ENCODE measurements at places on chromosomes 3 and 15.

DNA sequence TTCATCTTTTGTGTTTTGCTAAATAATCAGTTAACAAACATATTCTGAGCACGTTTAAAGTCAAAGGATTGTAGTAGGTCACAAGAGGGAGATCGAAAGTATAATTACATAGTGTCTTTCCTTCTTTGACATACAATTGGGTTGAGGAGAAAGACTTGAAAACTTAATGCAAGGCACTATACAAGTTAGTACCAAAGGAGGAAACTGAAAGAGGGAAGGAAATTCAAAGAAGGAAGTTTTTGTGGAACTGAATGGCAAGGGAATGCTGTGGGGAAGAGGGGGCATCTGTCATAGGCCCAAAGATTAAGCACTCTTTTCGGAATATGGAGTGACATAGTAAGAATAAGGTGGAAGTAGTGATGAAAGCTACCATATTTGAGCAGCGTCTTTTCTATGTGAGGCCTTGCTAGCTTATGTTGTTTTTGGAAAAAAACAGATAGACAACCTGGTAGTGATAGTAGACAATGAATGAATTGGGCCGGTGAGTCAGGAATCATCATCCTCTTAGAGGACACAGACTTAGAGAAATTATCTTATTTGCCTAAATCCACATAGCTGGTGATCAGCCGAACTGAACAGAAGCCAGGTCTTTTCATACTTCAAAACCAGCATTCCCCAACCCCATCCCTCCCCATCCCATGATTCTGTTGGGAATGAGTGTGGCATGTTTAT, 10.2 kb downstream of the MBNL1 start:
- H3K4me3 ChIP-seq, result peak overlapping the region; percentile 11
- peaks cover 51% of the 10 kb centered on the region for H3K4me1 ChIP-seq
- peak overlapping the region; percentile 93 for H3K27ac ChIP-seq
- no peak for DNase-seq

GRCh38 chr3:27220166-27220565, 149.0 kb downstream of the NEK10 start:
- no peaks in the 10 kb centered on the region for H3K27me3 ChIP-seq
- H3K4me3 ChIP-seq, result no peak overlapping the region
- no peak overlapping the region for H3K27ac ChIP-seq

DNA sequence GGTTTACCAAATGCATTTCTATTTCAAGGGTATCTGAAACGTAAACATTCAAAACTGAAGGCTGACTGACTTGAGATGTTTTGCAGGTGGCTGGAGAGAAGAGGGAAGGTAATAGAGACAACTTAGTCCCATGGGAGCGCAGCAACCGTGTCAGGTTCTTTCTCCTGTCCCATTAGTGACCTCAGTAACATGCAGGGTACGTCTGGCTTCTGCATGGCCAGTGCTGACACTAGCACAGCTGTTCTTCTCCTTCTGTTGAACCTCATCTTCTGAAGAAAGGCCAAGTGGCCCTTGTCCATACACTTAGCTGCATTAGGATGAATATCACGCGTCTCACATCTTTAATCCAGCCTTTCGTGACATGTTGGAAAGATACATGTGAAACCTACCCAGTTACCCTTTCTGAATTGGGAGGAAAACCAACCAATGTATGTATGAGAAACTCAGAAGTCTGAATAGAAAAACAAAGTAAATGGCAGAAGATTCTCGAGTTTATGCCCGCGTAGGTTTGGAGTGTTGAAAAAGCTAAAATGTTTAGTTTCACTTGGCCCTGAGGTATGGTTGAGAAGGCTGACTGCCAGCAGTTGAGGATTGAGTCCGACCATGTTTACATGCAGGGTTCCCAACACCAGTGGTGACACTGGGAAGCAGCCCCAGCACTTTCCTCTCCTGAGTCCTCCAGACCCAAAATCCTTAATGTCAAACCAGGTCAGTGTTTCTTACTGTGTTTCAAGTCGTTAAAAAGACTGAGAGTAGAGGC, 10.3 kb downstream of the NCBP2 start:
- no peak overlapping the region for H3K4me3 ChIP-seq
- H3K27ac ChIP-seq, result no peak overlapping the region
- H3K36me3 ChIP-seq, result peaks cover 65% of the 10 kb centered on the region
- H3K27me3 ChIP-seq, result no peaks in the 10 kb centered on the region
- DNase-seq, result no peak

DNA sequence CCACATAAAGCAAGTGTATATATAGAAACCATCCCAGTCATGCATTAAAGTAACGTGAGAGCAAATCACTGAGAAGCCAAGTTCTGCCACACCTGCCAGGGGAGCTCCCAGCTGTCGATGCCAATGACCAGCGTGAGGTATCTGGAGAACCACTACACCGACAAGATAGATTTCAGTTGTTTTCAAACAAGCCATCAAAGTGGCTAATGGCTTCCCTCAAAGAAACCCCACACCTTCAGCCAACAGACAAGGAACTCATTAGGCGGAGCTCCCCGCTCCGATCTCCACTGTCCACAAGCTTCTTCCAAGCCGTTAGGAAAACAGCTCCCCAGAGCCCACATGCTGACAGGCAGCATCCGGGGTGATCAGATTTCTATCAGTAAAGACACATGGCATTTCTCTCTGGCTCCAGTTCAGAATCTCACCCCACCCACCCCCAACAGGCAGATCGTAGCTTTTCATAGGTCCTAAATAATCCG, 54.2 kb upstream of the SPATA12 start:
- H3K27me3 ChIP-seq, result no peaks in the 10 kb centered on the region
- no peaks in the 10 kb centered on the region for H3K36me3 ChIP-seq
- H3K4me1 ChIP-seq, result peaks cover 42% of the 10 kb centered on the region
- no peak for DNase-seq
- no peak overlapping the region for H3K4me3 ChIP-seq

DNA sequence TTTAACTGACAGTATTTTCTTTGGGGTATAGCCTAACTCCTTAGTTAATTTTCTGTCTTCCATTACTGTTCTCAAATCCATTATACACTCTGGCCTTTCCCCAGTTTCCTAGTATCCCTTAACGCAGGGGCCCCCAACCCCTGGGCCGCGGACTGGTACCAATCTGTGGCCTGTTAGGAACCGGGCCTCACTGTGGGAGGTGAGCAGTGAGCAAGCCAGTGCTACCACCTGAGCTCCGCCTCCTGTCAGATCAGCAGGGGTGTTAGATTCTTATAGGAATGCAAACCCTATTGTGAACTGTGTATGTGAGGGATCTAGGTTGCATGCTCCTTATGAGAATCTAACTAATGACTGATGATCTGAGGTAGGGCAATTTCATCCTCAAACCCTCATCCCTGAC, 75.1 kb downstream of the DOCK3 start:
- DNase-seq, result no peak
- no peaks in the 10 kb centered on the region for H3K36me3 ChIP-seq
- no peaks in the 10 kb centered on the region for H3K27me3 ChIP-seq
- no peak overlapping the region for H3K4me3 ChIP-seq
- no peaks in the 10 kb centered on the region for H3K4me1 ChIP-seq
- no peak overlapping the region for H3K27ac ChIP-seq

DNA sequence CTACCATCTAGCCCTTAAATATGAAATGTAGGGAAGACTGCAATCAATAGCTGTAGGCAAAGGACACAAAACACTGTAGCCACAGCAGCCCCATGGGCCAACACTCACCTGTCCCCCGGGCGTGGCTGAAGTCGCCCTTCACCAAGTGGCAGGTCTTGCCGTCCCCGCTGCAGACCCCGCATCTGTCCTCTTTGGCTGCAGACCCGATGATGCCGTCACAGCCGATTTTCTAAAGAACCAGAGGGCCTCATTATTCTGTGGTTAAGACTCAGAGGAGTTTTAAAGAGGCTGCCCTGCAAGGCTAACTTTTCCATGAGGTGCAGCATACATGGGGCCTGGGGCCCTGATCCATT, 245.6 kb downstream of the ADAMTS17 start:
- no peak overlapping the region for H3K4me3 ChIP-seq
- no peak overlapping the region for H3K27ac ChIP-seq
- H3K4me1 ChIP-seq, result no peaks in the 10 kb centered on the region
- DNase-seq, result no peak
- H3K36me3 ChIP-seq, result no peaks in the 10 kb centered on the region

DNA sequence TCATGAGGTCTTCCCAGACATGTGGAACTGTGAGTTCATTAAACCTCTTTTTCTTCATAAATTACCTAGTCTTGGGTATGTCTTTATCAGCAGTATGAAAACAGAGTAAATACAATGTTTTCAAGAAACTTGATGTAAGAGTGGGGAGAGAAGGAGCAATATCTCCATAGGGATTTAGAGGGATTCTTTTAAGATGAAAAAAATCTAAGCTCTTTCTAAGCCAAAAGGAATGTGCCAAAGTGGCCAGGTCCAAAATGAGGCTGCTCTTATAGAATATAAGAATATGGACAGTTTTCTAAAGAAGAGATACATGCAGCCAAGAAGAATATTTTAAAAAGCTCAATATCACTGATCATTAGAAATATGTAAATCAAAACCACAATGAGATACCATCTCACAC, 23.9 kb upstream of the RYK start:
- no peaks in the 10 kb centered on the region for H3K27me3 ChIP-seq
- no peak for DNase-seq
- H3K4me1 ChIP-seq, result no peaks in the 10 kb centered on the region
- H3K36me3 ChIP-seq, result no peaks in the 10 kb centered on the region
- H3K27ac ChIP-seq, result no peak overlapping the region

- H3K27me3 ChIP-seq, result no peaks in the 10 kb centered on the region
- no peak overlapping the region for H3K27ac ChIP-seq
- no peak for DNase-seq
- no peak overlapping the region for H3K4me3 ChIP-seq
Measured at GRCh38 chr3:168186293-168186983, 90.7 kb upstream of the GOLIM4 start.

- no peaks in the 10 kb centered on the region for H3K36me3 ChIP-seq
- DNase-seq, result no peak
- H3K27ac ChIP-seq, result no peak overlapping the region
- H3K27me3 ChIP-seq, result no peaks in the 10 kb centered on the region
- H3K4me3 ChIP-seq, result no peak overlapping the region
Measured at GRCh38 chr3:143240886-143241285, 121.3 kb downstream of the CHST2 start.

- no peaks in the 10 kb centered on the region for H3K4me1 ChIP-seq
- no peak overlapping the region for H3K27ac ChIP-seq
- no peaks in the 10 kb centered on the region for H3K36me3 ChIP-seq
- no peak overlapping the region for H3K4me3 ChIP-seq
- no peaks in the 10 kb centered on the region for H3K27me3 ChIP-seq
- no peak for DNase-seq
Measured at GRCh38 chr15:65795663-65796216, 3.6 kb upstream of the DENND4A start.

DNA sequence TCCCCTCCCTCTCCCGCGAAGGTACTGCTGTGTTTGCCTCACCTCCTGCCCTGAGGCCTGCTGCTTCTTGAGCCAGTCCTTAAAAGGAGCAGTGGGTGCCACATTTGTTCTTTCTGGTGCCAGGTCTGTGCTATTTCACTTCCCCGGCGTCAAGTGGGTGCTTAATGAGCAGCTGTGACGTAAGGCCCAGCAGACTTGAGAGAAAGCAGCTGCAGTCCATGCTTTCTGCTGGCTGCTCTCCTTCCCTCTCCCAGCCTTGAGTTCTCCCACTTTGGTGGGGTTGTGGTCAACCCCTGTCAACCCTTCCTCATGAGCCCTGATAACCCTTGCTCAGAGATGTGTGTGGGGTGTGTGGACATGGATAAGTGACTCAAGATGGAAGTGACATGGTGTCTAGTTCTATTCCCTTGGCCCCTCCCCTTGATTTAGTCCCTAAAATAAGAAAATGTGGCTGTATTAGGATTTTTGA, 6.9 kb downstream of the INAFM2 start:
- H3K36me3 ChIP-seq, result no peaks in the 10 kb centered on the region
- no peak overlapping the region for H3K4me3 ChIP-seq
- peak overlapping the region; percentile 92 for H3K27ac ChIP-seq

- no peak overlapping the region for H3K4me3 ChIP-seq
- no peaks in the 10 kb centered on the region for H3K4me1 ChIP-seq
- H3K36me3 ChIP-seq, result no peaks in the 10 kb centered on the region
- H3K27me3 ChIP-seq, result no peaks in the 10 kb centered on the region
- no peak for DNase-seq
Measured at GRCh38 chr3:102106416-102107097, 257.2 kb downstream of the NFKBIZ start.

DNA sequence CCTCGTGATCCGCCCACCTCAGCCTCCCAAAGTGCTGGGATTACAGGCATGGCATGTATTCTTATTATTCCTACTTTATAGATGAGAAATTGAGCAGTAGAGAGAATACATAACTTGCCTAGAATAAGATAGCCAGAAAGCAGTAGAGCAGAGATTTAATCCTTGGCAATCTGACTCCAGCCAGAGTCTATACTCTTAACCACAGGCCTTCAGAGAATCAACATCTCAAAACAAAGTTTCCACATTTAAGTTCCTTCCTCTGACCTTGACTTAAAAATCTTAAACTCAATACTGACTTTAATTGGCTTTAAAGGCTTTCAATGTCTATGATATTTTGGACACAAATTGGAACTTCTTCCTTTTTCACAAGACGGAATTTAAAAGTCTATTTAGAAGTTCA, 37.1 kb downstream of the ZNF106 start:
- H3K36me3 ChIP-seq, result peaks cover 24% of the 10 kb centered on the region
- no peak for DNase-seq
- H3K4me3 ChIP-seq, result no peak overlapping the region

Data from tibial artery (tissue), 4 donors.